Natural killer cell (primary cell): ENCODE measurements at places on chromosomes 16 and 17. TPM values are rescaled to one million over a fixed set of nuclear protein-coding genes. Genes with fewer than 3 reads are reported as not detected.

SLC9A5 gene
- total RNA-seq, result 1.2 TPM

KRTAP3-2 gene
- total RNA-seq, result not detected

ST6GALNAC1 gene
- not detected for total RNA-seq

LLGL2 gene
- total RNA-seq, result 229 TPM

ZNF18 gene
- 20.8 TPM for total RNA-seq

DNA sequence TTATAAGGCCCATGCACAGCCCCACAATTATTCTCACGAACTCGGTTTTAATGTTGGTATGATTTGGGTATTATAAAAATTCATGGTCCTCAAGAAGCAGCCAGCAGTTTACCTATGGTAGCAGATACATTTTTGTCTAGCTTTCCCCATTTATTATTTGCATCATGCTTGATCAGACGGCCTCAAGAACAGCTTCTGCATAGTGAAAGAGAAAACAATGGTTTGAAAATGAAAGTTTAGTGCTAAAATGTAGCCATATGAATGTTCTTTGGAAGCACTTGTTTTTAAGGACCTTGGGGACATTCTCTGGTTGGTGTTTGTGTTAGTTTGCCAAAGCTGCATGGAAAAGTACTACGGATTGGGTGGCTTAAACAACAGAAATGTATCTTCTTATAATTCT is 72.4 kb upstream of the CPHXL start:
- no peaks in the 10 kb centered on the region for H3K4me1 ChIP-seq
- no peak overlapping the region for H3K27ac ChIP-seq
- no peaks in the 10 kb centered on the region for H3K36me3 ChIP-seq
- no peak for DNase-seq
- H3K4me3 ChIP-seq, result no peak overlapping the region

DNA sequence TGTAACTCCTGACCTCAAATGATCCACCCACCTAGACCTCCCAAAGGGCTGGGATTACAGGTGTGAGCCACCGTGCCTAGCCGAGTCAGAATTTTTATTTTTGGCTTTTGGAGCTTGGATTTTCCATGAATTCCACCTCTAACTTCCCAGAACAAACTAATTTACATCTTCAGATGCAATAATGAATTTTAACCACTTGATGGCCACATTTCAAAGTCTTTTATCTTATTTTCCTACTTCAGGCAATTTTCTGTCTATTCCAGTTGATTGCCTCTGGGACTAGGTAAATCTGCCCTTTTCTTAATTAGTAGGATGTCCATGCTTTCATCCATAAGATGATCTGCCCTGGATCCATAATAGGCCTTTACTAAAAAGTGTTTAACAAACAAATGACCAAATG is 156.4 kb upstream of the ANKFN1 start:
- H3K27ac ChIP-seq, result no peak overlapping the region
- H3K36me3 ChIP-seq, result no peaks in the 10 kb centered on the region
- H3K27me3 ChIP-seq, result no peaks in the 10 kb centered on the region
- H3K4me1 ChIP-seq, result no peaks in the 10 kb centered on the region

GRCh38 chr17:49015179-49015923 is 18.2 kb downstream of the IGF2BP1 start:
- no peak for DNase-seq
- peaks cover 12% of the 10 kb centered on the region for H3K27me3 ChIP-seq
- H3K27ac ChIP-seq, result no peak overlapping the region
- H3K4me3 ChIP-seq, result no peak overlapping the region
- peaks cover 5% of the 10 kb centered on the region for H3K4me1 ChIP-seq

GRCh38 chr16:72536723-72537435 is 364.9 kb upstream of the PMFBP1 start:
- DNase-seq, result no peak
- no peak overlapping the region for H3K4me3 ChIP-seq
- no peaks in the 10 kb centered on the region for H3K27me3 ChIP-seq
- H3K27ac ChIP-seq, result no peak overlapping the region
- H3K4me1 ChIP-seq, result no peaks in the 10 kb centered on the region

- no peak overlapping the region for H3K4me3 ChIP-seq
- H3K4me1 ChIP-seq, result no peaks in the 10 kb centered on the region
- DNase-seq, result no peak
- H3K27me3 ChIP-seq, result no peaks in the 10 kb centered on the region
- no peak overlapping the region for H3K27ac ChIP-seq
Measured at GRCh38 chr16:55912022-55912421, 36.8 kb upstream of the CES5A start.

- H3K27ac ChIP-seq, result no peak overlapping the region
- H3K4me1 ChIP-seq, result no peaks in the 10 kb centered on the region
Measured at GRCh38 chr16:14572535-14572934, 57.5 kb downstream of the PARN start.

DNA sequence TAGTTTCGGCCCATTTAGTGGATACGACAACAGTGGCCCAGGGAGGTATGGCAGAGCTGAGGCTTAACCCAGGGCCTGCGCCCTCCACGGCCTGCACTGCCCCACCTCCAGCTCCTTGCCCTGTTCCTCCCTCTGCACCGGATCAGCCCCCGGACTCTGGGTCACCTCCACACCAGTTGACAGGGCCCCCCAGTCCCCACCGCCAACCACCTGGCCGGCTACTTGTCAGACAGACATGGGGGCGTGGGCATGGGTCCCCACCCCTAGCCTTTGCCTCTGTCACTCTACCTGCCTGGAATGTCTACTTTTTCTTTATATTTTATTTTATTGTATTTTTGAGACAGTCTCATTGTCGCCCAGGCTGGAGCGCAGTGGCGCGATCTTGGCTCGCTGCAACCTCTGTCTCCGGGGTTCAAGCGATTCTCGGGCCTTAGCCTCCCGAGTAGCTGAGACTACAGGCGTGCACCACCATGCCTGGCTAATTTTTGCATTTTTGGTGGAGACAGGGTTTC is 3.0 kb upstream of the ACTG1 start:
- peaks cover 15% of the 10 kb centered on the region for H3K36me3 ChIP-seq
- peaks cover 72% of the 10 kb centered on the region for H3K4me1 ChIP-seq
- peak overlapping the region; percentile 86 for H3K27ac ChIP-seq
- no peaks in the 10 kb centered on the region for H3K27me3 ChIP-seq
- peak overlapping the region; percentile 86 for H3K4me3 ChIP-seq

DNA sequence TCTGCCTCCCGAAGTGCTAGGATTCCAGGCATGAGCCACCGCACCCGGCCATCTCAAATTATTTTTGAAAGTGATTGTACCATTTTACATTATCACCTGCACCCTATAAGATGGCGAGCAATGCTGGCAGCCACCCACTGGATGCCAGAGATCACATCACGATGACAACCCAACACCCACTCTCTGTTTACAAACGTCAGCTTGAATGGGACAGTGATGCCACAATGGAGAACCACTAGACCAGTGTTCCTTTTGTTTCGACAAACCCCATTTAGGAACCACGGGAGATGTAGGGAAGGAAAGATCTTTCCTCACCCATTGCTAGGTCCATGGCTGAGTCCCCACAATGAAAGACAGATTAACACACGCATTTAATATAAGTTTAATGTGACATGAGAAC is 20.1 kb upstream of the HAPSTR1 start:
- H3K4me1 ChIP-seq, result no peaks in the 10 kb centered on the region
- no peaks in the 10 kb centered on the region for H3K36me3 ChIP-seq
- DNase-seq, result no peak
- no peak overlapping the region for H3K27ac ChIP-seq
- H3K4me3 ChIP-seq, result no peak overlapping the region

- no peak overlapping the region for H3K27ac ChIP-seq
- no peaks in the 10 kb centered on the region for H3K36me3 ChIP-seq
- no peak overlapping the region for H3K4me3 ChIP-seq
- peak; percentile 78 for DNase-seq
- no peaks in the 10 kb centered on the region for H3K4me1 ChIP-seq
Measured at GRCh38 chr17:27760069-27760885, 40.1 kb downstream of the NOS2 start.
